ENCODE measurements at places on chromosomes 6 and 20.

GRCh38 chr20:7355051-7355450, 585.2 kb downstream of the HAO1 start:
- DNase-seq, result no peak

GRCh38 chr20:58909585-58909984, 57.1 kb downstream of the GNAS start:
- DNase-seq, result no peak

DNA sequence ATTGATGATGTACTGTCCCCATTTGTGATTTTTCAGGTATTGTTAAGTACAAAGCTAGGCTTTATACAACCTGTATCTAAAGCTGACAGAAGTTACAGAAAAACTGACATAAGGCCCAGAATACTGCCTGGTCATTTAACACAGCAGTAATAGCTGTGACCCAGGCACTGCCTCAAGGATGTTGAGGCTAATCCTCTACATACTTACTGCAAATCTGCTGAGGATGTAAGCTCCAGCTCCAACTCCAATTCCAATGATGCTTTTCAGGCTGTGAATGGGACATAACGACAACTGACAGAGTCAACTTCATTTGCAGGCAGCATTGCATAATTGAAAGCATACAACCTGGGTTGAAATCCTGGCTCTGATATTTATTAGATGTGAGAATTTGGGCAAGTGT, 36.3 kb upstream of the SLA2 start:
- no peak for DNase-seq

- DNase-seq, result no peak
Observed at GRCh38 chr20:43220612-43221011, 30.9 kb upstream of the PTPRT start.

DNA sequence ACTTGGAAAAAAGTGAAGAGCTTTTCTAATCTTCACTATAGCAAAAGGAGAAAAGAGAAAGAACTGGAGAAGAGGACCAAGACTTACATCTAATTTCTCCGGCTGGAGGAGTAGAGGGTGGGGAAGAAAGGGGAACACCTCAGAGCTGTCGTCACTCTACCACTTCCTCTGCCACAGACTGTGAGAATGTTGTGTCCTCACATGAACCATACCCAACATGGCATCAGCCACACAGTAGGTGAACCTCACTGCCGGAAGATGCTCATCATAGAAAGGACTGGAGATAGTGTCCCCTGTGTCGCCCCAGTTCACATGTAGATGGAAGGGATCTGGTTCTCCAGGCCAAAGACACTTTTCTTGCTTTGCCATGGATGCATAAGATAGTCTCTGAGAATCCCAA, 604.4 kb upstream of the NOX3 start:
- no peak for DNase-seq

- no peak for DNase-seq
Observed at GRCh38 chr6:92942549-92942948, 476.8 kb downstream of the EPHA7 start.

GRCh38 chr20:48141660-48142515, 356.6 kb upstream of the SULF2 start:
- no peak for DNase-seq

DNA sequence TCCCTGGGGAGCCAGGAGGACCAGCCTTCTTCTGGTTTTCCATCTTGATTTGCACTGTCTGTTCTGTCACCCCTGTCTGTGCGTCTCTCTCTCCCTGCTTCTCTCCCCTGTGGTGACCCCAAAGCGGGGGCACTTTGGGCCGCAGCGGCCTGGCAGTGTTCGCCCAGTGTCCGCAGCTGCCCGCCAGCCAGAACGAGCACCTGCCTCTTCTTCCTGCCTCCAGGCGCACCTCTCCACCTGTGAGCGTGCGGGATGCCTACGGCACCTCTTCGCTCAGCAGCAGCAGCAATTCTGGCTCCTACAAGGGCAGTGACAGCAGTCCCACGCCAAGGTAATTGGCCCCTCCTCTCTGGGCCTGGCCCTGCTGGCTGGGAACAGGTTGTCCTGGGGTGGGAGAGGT, 30.8 kb downstream of the SNPH start:
- DNase-seq, result no peak

DNA sequence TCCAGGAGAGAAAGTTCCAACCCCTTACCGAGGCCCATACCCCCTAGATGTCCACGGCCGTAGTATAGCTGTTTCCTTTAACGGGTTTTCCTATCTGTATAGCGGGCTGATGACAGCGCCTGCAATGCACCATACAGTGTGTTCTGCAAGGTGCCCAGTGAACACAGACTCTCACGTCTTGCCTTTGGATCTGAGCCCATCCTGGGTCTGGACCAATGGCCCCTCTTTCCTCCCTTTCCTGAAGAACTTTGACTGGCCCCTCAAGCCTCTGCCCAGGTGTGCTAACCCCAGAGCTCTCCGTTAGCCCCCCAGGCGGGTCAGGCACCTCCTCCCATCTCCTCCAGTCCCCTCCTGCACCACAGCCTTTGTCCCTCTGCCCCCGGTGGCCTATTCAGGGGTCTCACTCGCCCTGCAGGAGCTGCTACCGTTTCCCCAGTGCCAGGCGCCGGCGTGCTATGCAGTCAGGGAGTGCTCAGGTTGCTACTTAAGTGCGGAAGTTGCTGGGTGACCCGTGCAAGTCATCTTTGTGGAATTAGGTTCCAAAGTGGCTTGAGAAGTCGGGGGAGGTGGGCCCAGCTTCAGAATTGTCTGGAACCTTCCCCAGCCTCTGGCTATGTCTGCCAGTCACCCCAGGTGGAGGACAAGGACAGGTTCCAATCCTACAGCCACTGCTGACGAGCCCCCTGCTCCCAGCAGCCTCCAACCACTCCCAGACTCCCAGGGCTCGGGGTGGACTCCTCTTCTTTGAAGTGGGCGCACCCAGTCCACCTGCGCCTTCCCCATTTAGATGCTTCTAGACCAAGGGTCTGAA, 35.0 kb upstream of the ZBP1 start:
- no peak for DNase-seq

DNA sequence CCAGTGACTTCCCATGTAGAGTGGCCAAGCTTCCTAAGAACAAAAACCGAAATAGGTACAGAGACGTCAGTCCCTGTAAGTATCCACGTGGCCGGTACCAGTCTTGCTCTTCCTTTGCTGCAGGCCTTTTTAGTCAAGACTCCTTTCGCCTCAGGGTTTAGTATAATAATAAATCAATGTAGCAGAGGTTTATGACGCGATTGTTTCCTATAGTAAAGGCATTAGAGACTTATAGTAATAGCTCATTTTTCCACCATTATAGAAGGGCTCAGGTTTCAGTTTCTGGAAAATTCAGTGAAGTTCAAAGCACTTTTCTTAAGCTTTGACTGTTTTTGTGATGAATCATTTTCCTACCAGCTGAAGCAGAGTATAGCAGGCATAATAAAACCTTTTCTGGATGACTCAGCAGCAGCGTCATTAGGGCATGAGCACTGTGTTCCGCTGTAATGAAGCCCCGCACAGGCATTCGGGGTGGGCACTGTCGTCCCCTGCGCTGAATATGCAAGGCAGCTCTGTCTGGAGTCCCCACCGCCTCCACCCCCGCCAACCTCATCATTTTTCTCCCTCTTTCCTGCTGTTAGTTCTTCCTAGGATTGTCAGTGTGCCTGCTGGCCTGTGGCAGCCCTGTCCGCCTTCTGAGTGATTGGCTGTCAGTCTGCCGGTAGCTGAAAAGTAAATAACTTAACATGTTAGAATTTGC, 51.3 kb downstream of the PTPN1 start:
- peak; percentile 70 for DNase-seq

- no peak for DNase-seq
Observed at GRCh38 chr20:19015351-19016139, 196.9 kb upstream of the SLC24A3 start.

DNA sequence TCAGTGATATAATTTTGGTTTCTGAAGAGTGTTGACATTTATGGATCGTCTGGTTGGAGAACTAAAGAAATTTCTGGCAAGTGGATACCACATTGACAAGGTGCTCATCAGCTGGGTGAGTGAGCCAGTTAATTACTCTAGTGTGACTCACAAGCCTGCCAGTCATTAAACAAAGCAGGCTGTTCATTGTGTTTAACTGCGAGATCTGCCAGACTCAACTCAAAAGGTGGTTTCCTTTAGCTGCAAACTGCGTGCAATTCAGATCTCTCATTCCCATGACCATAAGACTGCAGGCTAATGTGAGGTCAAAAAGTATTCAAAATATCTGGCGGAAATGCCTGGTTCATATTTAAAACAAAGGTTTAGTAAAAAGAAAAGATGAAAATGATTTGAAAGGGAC, 32.5 kb upstream of the IYD start:
- DNase-seq, result peak; percentile 79

DNA sequence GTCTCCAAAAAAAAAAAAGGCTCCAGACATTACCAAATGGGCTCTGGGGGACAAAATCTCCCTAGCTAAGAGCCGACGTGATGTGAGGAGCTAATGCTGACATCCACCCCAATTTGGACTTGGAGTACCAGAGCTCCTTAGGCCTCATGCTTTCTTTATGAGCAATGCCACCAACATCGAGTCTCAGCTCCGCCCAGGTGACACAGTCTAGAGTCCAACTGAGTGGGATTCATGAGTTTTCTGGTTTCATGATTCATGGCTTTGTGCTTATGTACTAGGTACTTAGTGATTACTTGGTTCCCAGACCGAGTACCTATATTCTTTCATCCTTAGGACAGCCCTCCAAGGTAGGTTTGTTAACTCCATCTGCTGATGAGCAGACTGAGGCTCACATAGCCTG, 4.4 kb downstream of the ANKRD60 start:
- DNase-seq, result no peak

- no peak for DNase-seq
Observed at GRCh38 chr20:40676491-40677269, 12.4 kb downstream of the MAFB start.

DNA sequence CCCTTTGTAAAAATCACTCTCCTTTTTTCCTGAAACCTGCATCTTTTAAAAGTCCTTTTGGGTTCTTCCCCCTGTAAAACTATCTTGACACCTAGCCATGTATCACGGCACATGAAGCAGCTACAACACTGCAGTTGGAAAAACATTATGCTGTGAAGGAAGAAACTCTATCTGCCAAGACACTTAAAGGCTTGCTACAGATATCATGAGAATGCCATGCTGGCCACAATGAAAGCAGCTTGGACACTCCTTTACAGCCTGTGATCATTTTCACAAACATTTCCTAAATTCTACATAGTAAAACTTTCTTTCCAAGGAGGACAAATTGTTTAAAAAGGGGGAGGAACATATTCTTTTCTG, 31.8 kb downstream of the CNKSR3 start:
- no peak for DNase-seq

GRCh38 chr6:12350644-12351170, 60.5 kb downstream of the EDN1 start:
- DNase-seq, result no peak

DNA sequence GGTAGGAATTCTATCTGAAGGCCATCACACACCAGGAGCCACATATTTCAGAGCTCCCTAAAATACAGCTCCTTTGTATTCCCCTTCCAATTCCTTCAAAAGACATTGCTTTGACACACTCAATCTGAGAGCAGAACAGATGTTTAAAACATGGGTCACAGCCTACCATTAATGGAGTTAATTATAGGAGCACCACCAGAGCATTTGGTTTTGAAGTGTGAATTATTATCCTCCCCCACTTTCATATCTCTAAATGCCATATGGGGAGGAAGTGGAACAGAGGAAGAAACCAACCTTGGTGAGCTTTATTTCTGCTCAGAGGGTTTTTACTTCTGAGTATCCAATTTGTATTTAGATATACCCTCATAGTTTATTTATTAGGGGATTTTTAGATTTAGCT, 50.7 kb upstream of the TNFRSF21 start:
- no peak for DNase-seq

DNA sequence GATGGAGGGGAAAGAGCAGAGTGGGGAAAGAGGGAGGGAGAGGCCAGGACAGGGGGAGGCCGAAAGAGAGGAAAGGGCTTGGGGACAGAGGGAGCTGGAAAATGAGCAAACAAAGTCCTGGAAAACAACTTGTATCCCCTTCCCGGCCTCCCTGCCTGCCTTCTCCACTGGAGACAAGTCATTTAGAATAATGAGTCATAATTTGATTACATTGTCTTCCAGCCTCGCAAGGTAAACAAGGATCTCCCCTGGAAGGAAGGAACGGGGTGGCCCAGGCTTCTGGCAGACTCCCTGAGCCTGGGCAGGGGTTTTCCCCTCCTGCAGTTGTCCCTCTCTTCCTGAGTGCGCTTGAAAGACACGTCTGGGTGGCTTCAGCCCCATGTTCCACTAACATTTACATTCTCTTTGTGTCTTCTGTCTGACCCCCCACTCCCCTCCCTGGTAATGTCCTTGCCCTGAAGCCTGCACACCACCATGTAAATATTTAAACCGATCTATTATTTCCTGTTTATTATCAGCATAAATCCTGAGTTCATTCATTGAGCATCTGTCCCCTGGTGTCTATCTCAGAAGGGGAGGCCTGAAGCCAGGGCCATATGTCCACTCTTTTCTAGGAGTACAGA, 12.1 kb upstream of the MRPS18A start:
- DNase-seq, result no peak

- no peak for DNase-seq
Observed at GRCh38 chr6:43454696-43455530, 435 bp downstream of the DLK2 start.

GRCh38 chr6:5095236-5095635, 10.1 kb downstream of the PPP1R3G start:
- no peak for DNase-seq

DNA sequence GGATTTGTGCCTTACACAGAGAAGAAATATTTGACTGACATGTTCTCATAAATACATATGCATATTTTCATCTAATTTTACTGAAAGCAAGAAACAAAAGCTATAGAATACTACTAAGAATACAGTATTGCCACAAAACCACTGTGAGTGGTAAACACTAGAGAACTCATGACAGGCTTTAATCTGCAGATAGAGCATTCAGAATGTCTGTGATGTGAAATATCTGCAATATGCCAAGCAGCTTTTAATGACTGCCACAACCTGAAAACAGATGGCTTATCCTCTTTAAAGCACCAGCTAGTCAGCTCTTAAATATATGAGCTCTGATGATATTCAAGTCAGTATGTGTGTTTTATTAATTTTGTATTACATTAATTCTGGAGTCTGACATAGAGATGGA, 3.4 kb downstream of the NAPB start:
- DNase-seq, result no peak

DNA sequence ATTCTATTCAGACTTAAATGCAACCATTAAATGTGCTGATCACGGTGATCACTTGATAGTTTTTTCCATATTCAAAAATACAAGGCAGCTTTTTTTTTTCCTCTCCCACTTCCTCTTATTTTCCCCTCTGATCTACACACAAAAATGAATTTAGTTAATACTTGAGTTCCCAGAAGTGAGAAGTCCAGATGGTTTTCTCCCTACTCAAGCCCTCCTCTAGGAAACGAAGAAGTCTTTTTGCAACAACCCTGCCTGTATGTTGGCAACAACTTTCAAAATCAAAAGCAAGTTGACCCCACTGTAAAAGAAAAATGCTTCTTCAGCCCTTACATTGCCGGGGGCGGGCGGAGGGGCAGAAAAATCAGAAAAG, 24.3 kb downstream of the ARHGAP18 start:
- DNase-seq, result no peak

- DNase-seq, result no peak
Observed at GRCh38 chr6:34036357-34037069, 109.4 kb downstream of the GRM4 start.

All from epithelial cell of prostate (primary cell).